ENCODE measurements at places on chromosomes 3 and 15.

DNA sequence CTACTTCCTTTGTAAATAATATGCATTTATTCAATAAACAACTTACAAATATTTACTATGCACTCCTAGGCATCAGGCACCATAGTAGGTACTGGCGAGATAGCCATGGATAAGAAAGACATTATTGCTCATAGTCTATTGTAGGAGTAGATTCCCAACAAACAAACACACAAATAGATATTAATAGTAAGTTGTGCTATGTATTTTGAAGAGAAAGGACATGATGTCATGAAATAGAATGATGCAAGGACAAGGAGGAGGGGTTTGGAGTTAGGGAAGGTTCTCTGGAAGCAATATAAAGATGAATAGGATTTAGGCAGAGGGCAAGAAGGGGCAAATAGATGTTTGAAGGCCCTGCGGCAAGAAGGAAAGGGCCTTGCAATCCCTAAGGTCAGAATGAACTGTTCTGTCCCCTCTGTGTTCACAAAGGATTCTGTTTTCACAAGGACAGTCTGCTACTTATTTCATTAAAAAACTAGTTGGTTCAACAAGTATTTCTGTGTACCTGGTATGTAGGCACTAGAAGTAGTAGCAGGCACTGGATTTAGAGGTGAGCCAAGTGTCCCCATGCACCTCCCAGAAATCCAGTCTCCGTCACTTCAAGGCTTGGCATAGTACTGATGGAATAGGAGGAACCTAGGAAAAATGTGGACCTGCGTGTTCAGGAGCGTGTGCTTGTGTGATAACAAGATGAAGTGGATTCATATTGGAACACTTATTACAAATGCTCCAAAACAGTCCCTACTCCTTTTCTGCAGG, 231.8 kb upstream of the TPRG1 start:
- DNase-seq: no peak

- DNase-seq: no peak
These were observed 44.7 kb upstream of the NR2F2 start for GRCh38 chr15:96285729-96286254.

DNA sequence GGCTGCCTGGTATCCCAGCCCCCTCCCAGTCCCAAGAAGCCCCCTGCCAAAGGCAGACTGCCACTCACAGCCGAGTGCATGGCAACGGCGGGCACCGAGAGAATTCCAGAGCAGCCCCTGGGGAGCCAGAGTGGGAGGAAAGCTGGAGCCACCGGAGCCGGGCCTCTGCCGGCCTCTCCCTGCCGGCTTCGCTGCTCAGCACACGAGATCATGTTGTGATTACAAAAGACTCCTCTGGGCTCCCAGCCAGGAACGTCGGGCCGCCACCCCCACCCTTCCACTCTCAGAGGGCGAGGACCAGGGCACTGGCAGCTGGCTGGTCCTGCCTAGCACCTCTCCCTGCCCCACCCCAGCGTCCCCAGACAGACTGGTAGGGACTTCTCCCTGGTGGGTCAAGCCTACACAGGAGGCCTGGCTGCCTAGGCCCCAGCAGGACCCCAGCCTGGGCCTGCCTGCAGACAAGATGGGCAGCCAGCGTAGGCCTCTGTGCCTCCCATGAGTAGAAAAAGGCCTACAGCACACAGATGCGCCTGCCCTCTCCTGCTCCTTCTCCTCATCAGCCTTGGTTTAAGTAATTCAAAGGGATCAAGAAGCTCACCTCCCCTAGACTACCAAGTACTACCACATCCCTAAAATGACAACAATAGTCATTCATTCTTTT, at the start of gene CCDC9B:
Gene CCDC9B, minus strand, starts transcription at position 200 of the 661 bp plus-strand sequence. Its CDS starts 120 bp downstream, at position 80.
- peak; percentile 68 for DNase-seq

DNA sequence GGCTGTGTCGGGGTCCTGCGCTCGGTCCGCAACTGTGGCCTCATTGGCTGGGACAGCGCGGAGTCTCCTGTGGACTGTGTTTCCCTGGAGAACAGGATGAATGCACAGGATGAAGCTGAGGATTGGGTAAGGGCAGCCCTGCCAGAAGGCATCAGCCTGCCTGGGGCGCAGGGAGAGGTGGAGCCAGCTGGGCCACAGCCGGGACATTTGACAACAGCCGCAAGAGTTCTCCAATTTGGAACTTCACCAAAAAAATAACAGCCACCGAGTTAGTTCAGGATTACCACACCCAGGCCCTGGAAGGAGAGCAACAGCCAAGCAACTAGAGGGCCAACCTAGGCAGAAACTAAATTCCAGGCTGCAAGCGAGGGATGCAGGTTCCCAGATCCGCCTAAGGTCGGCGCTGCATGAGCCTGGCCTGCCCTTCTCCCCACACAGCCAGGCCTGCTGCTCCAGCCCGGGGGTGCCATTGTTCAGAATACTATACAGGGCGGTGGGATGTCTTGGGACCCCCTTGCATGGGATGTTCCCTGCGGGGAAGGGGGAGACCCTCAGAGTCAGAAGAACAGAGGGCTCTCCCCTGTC, 229.3 kb downstream of the OCA2 start:
- DNase-seq: no peak

DNA sequence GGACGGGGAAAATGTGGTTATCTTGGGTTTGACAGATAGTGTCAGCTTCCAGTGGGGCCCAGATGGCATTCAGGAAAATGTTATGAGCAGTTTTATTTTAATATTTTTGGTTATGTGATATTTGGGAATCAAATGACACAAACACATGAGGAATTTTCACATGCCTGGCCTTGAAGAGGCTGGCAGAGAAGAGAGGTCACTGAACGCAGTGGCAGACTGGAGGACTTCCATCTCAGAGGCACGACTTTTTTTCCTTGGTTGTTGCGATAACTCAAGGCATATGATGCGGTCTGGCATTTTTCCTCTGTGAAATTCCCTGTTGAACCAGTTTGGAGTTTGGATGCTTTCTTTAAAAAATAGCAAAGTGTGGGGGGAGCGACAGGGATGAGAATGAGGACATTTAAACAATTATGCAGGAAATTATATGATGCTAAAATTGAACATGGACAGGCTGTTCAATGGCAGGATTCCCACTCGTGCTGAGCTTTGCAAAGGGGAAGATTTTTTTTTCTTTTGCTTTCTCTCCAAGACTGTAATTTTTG, 36.9 kb upstream of the ARPP21 start:
- no peak for DNase-seq

DNA sequence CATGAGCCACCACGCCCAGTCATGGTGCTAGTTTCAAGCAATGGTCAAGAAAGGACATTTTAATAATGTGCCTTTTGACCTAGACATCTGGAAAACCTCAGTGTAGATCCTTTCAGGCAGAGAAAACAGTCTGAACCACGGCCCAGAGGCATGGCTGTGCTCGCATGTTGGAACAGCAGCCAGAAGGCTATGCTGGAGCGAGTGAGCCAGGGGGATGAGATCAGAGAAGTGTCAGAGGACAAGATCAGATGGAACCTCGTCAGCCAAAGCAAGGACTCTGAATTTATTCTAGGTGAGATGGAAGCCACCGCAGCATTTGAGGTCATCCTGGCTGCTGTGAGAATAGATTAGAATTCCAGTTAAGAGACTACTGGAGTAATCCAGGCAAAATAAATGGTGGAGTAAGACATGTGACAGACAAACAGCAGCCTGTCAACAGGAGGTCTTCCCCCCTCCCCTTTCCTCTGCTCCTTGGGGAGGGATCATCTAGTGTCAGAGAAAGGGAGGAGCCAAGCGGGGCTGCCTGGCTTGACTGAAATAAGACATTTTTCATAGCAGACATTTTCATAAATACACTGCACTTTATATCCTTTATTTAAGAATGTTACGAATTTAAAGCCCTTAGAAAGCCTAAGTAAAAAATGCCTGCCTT, 40.4 kb upstream of the ACKR4 start:
- DNase-seq: no peak

All from DMS79 treated with DMSO at 0.1 percent for 48 hours (cell line).